ENCODE measurements at places on chromosomes 7 and 10.

GRCh38 chr7:80232979-80233724 lies 98.5 kb downstream of the GNAI1 start:
- no peak for DNase-seq

DNA sequence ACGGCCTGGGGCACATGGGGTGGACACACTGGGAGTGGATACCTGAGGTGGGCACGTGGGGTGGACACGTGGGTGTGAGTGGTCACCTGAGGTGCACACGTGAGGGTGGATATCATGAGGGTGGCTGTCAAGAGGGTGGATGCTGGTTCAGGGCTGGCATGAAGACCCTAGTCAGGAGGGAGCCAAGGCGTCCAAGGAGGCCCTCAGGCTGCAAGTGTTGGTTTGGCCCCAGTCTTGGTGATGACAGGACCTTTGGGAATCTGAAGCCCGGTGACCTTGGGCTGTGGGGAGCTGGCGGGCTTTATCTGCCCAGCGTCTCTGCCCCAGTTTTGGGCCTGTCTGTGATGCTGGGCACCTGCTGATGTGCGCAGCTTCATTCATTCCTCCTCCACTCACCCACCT lies 24.9 kb upstream of the PFKFB3 start:
- no peak for DNase-seq

DNA sequence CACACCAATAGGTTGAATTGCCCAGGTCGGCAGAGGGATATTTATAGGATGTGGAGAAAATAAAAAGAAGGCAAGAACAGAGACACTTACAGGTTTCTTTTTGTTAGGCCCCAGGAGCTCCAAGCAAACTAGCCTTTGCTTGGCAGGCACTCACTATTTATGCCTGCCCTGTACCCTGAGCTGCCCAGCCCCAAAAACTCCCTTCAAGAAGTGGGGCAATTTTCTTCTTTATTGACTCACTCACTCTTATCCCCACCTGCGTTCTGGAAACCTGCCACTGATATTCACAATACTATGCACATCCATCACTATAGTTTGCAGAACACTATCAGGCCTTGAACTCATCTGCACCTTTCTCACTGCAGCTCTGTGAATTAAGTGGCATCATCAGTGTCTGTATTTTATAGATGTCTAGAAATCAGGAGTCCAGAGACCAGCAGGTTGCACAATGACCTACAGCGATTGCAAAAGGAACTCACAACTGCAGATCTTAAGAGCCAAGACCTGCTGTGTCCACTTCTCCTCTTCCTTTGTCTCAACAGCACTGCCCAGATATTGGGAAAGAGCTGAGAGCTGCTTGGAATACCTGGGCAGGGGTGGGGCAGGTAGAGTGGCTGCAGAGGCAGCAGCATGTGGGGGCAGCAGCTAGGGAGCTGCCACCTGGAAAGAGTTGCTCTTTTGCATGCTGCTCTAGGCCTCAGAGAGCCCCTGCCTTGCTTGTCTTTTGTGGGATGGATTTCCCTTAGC lies at the start of gene SFTPD:
Gene SFTPD, minus strand, starts transcription at position 130 of the 747 bp plus-strand sequence. CDS start 2,446 bp downstream, outside the sequence.
- no peak for DNase-seq

GRCh38 chr10:19946791-19947190 lies 130.6 kb downstream of the PLXDC2 start:
- DNase-seq, result no peak

- DNase-seq, result no peak
Observed at GRCh38 chr7:144414815-144415214, 11.3 kb upstream of the NOBOX start.

DNA sequence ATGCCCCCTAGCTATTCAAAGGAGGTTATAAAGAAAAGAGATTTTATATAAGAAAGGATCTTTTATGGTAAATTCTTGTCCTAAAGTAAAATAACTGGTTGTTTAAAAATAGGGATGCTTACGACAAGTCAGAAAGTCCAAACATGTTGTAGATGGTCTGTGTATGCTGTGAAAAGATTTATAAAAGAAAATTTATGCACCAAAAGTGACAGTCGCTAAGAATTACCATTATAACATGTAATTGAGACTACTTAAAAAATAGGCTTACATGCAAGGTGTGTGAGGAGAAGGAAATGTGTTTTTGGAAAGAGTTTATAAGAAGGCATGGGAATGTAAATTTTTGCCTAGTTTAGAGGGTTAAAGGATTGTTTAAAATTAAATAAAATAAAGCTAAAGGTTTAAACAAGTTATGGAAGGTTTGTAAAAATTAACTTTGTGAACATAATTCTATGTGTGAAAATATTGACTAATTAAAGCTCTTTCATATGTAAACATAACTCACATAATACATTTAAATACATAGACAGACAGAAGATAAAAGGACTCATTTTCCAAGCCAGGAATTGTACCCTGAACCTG lies 118.5 kb downstream of the LYZL1 start:
- DNase-seq, result no peak

GRCh38 chr10:123117644-123118417 lies 17.9 kb upstream of the HMX3 start:
- DNase-seq, result no peak

DNA sequence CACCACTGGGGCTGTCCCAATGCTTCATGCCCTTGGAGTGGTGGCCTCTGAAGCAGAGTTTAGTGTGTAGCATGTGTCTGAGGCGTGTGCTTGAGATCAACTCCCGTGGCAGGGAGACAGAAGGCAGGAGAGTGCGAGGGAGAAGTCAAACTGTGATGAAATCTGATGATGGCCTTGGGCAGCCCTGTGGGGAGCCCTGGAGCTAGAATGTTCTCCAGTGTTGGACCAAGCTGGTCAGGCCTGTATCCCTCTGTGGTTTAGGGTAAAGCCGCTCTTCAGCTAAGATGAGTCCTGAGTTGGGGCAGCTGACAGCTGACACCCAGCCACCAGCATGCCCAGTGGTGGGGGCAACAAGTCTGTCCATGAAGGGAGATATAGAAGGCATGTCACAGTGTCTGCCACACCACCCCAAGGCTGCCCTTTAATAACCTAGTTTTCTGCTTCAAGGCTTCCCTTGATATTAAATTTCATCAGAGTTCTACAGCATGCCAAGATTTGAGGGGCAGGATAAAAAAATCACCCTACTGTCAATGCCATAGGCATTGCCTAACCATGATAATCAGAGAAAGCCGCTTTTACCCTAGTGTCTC lies 170.5 kb upstream of the SVIL start:
- no peak for DNase-seq

DNA sequence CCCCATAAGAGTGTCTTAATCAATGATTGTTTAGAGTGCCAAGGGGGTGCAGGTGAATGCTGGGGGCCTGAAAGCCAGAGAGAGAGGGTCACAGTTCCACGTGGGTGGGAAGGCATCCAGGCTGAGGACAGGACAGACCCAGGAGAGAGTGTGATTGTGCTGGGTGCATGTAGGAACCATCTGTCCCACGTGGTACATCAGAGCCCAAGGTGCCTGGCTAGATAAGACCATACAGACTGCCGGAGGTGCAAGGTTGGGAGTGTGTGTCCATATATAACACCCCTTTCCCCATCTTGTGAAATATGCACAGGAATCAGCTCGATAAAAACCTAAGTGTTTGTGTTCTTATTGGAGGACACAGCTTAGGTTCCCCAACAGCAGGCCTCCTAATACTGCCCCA lies 85.5 kb downstream of the WIPF3 start:
- DNase-seq, result no peak

DNA sequence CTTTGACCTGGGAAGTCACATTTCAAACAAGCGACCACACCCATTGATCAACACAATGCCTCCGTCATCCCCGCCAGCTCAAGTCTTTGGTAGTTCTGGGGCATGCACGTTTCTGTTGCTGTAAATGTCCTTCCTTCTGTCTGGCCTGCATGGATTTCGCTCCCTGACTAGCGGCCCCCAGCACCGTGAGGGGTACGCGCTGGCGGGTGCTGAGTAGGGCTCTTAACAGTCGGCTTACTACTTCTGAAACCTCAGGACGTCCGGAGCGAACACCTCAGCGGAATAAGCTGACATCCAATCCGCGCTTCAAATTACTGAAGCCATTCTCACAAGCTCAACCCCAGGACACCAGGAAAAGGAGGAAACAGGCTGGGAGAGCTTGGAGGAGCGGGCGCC lies 505 bp downstream of the NUDCD3 start:
- DNase-seq, result peak; percentile 52

- DNase-seq, result no peak
Observed at GRCh38 chr10:24394461-24395190, 185.7 kb downstream of the KIAA1217 start.

GRCh38 chr10:437698-438490 lies 251.6 kb downstream of the DIP2C start:
- no peak for DNase-seq

DNA sequence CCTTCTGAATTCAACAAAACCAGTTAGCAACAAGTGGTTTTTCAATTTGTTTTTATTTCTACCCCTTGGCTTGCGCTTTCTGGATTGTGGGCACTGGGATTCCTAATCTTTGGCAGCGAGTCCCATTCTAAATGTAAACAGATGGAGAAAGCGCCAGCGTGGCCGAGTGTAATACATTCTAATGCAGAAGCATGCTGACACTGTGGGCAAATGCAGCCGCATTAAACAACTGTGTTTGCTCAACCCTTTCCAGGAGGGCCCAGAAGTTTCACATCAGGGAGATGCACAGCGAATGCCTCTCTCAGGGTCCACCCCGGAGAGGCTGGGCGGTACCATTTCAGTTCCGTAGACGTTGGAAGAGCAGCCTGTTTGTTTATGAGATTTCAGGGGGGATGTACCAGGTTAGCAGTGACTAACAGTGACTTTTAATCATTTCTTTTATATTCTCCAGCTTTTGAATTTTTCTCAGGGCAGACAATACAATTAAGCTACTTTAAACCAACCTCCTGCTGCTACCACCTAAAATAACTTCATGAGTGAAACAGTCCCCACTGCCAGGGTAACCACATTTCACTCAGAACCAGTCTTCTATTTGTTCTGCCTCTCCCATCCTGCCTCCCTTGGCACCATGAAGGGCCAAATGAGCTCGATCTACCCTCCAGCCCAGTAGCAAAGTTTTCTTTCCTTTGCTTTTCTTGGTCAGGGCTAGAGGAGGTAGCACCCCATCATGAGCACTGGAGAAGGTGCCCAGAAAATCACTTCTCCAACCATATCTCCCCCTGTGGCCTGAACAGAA lies 164.2 kb upstream of the ITGB1 start:
- DNase-seq, result no peak

GRCh38 chr10:124741922-124742412 lies 2.2 kb downstream of the FAM53B start:
- no peak for DNase-seq

DNA sequence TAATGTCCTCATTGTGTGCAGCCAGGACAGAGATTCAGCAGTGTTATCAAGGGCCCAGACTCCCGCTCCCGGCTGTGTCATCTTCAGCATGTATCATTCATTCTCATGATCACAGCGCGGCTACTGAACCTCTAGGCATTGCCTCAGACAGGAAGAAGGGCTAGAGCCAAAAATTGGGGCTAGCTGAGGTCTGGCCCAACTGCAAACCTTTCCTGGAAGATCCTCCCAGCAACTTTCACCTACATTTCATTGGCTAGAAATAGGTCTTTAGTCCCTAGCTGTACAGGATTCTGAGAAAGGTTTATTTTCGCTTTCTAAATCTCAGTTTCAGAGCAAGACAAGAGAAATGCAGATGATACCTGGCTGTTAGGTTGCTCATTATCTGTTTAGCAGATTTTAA lies 81.9 kb downstream of the CREM start:
- peak; percentile 88 for DNase-seq

DNA sequence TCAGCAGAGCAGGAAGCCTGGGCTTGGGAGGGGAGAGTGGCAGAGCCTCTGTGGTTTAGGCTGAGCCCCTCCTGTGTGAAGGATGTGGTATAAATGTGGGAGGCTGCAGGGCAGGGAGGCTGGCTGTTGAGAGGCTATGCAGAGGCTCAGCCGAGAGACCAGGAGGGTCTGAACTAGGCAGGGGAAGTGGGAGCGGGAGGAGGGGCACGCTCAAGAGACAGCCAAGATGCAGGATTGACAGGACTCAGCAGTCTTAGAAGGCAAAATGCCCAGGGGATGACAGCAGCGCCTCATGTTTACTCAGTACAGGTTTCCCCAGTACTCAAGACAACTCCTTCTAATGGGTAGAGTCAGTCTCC lies 24.3 kb downstream of the BTBD16 start:
- no peak for DNase-seq

DNA sequence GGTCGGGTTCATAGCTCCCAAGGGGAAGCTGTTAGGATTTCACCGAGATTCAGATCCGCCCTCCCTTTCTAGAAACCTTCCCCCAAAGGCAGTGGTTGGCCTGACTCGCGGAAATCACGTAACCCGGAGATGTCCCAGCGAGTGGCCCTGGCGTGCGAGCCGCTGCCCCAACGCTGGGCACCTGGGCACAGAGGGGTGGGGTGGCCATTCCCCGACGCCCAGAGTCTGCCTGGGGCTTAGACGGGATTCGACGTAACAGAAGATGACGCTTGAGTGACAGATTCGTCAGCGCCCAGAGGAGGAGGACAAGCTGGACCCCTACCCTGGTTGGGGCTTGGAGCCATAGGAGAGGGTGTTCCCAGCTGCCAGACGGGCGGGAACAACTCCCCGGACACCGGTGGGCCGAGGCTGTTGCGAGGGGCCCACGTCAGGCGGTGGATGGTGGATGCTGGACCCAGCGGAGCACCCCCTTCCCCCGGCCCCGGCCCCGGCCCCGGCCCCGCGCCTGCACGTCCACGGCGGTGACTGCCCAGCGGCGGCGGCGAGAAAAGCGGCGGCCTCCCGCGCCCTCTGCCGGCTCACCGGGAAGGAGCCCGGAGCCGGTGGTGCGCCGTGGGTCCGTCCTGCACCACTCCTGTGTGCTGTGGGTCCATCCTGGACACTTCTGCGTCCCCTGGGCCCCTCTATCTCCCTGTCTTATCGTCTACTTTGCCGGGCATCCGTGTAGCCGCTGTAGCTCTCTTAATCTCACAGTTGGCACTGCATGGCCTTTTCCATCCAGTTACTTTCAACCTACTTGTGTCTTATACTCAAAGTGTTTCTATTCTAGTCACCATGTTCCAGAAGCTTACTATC lies 35.4 kb upstream of the KNDC1 start:
- DNase-seq, result no peak

GRCh38 chr7:140661124-140661523 lies 11.6 kb upstream of the ADCK2 start:
- DNase-seq, result no peak

GRCh38 chr7:99737726-99738125 lies 2.7 kb upstream of the CYP3A7 start:
- DNase-seq, result no peak

DNA sequence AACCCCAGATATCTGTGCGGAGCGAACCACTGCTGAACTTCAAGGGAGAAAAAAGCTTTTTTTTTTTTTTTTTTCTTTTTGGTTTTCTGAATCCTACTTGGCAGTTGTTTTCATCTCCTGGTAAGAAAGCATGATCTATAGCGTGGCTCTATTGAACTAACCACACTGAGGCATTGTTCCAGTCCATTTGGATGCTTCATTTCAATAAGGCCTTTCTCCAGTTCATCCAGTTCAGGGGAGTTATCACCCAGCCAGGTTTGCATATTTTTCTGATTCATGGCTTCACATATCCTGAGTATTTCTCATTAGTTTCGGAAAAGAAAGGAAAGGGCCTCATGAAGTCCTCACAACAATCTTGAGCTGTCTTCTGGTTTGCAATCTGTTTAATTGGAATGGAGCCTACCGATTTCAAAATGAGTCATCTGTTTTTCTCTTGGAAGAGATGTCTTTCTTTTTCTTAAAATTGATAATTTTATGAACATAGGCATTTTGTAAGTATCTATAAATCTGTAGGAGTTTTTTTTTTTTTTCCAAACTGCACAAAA lies 93.1 kb upstream of the STEAP4 start:
- DNase-seq, result no peak

- no peak for DNase-seq
Observed at GRCh38 chr7:50687575-50688225, 95.0 kb downstream of the GRB10 start.

- peak; percentile 50 for DNase-seq
Observed at GRCh38 chr7:157477550-157478212, 140.9 kb downstream of the DNAJB6 start.

All from activated CD4-positive, alpha-beta T cell treated with anti-CD3 and anti-CD28 coated beads, Interleukin-2, Interleukin-4, amounts not matched to agents 100 ng/mL and 50 ng/mL, durations not matched to agents 16 hours and 8 hours (primary cell).